ENCODE measurements at places on chromosomes 16 and 17.

GRCh38 chr16:23435500-23435899 lies 17.5 kb downstream of the COG7 start:
- peak; percentile 24 for DNase-seq

- no peak for DNase-seq
Observed at GRCh38 chr17:81031566-81032550, 3.1 kb upstream of the BAIAP2 start.

DNA sequence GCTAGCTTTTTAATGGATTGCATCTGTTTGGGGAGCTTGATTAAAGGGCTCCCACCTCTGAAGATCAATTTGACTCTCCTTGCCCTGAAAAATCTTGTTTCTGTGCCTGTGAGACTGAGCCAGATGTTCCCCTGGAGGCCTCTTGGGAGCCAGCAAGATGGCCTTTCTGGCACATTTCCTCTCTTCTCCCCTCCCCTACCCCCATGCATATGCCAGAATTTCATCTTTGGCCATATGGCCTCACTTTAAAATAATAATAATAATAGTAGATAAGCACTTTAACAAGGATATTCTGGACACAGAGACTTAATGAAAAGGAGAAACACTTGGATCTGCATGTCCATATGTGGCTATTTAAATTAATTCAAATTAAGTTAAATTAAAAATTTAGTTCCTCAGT lies 144.1 kb upstream of the CES5A start:
- DNase-seq, result no peak

- DNase-seq, result peak; percentile 32
Observed at GRCh38 chr17:39235555-39236449, 10.1 kb upstream of the STAC2 start.

GRCh38 chr17:20961586-20961985 lies 81.2 kb downstream of the USP22 start:
- no peak for DNase-seq

DNA sequence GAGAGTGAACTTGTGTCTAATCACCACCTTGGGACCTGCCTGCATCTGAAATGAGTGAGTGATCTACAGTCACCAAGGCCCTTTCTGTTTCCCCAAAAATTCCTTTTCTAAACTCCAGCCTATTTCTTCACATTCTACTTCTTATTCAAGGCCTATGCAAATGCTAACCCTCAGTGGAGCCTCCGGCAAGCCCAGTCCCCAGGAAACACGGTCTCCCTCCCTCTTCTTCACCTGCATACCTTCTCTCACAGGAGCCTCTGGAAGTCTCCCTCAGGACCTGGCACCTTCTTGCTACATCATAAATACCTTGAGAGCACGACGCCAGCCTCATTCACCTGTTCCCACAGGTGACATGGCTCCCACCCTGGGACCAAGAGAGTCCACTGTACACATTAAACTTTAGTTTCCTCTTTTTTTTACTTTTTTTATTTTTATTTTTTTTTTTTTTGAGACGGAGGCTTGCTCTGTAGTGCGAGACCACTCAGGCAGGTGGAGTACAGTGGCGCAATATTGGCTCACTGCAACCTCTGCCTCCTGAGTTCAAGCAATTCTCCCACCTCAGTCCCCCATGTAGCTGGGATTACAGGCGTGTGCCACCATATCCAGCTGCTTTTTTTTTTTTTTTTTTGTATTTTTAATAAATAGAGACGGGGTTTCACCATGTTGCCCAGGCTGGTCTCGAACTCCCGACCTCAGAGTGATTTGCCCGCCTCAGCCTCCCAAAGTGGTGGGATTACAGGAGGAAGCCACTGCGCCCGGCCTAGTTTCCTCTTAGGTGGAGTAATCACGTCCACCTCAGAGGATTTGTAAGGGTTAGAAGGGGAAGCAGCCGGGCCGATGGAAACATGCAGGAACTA lies 97.3 kb downstream of the ANKRD11 start:
- no peak for DNase-seq

DNA sequence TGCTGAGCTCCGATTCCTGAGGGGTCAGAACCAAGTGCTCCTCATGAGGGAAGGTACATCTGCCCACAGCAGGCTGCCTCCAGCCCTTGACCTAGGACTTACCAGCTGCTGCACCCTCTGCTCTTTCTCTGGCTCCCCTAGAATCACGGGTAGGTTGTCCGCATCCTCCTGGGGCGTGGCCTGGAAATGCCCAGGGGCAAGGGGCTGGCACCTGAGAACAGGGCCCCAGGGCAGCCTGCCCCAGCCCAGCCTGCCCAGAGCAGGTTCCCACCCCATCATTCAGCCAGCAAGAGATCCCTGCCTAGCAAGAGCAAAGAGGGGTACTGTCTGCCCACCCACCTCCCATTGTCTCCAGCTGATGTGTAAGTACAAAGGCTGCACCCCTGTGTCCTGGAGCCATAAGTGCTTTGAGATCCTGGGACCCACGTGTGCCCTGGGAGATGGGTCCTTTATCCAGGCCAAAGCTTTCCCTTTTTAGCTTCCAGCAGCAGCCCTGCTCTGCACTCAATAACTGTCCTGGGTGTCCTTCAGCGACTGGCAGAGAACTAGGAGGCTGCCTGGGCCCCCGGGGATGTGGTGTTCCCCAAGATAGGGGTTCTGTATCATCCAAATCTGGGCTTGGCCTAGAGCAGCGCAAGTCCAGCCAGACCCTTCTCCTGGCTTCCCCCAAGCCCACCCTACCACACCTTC lies 5.1 kb downstream of the TSPOAP1 start:
- no peak for DNase-seq

- DNase-seq, result no peak
Observed at GRCh38 chr17:57447357-57447989, 191.2 kb downstream of the MSI2 start.

DNA sequence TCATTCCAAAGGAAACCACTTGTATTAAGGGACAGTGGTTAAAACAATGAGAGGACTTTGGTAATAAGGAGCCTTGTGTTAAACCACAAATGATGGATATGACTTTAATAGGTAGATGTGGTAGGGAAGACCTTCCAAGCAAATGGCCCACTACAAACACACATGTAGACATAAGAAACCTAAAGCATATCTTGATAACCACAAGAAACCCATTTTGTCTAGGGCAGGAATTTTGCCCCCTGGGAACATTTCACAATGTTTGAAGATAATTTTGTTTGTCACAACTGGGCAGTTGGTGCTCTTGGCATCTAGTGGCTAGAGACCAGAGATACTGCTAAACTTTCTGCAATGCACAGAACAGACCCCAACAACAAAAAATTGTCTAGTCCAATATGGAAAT lies 25.8 kb downstream of the KCNJ2 start:
- no peak for DNase-seq

GRCh38 chr17:29505836-29506235 lies 61.0 kb downstream of the ABHD15 start:
- DNase-seq, result no peak

GRCh38 chr17:58339755-58340404 lies 11.3 kb upstream of the TSPOAP1 start:
- DNase-seq, result no peak

- no peak for DNase-seq
Observed at GRCh38 chr16:5478036-5478435, 380.4 kb upstream of the EEF2KMT start.

DNA sequence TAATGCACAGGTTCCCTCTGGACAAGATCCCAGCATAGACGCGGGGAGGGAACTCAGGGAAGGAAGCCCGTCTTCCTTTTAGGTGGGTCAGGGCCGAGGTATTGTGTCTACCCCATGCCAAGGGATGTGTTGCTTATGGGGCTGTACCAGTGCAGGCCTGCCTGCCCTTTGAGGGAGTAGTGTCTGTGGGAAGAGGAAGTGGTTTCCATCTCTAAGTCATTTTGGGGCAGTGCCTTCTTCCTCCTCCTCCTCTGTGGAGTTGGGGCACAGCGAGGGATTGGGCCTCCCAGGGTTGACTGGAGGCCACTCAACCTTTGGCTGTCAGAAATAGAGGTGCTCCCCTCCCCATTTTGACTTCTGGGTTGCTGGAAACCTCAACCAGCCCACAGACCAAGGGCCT lies 26.5 kb downstream of the GJD3 start:
- no peak for DNase-seq

- DNase-seq, result no peak
Observed at GRCh38 chr16:427250-427649, 1.8 kb downstream of the RAB11FIP3 start.

DNA sequence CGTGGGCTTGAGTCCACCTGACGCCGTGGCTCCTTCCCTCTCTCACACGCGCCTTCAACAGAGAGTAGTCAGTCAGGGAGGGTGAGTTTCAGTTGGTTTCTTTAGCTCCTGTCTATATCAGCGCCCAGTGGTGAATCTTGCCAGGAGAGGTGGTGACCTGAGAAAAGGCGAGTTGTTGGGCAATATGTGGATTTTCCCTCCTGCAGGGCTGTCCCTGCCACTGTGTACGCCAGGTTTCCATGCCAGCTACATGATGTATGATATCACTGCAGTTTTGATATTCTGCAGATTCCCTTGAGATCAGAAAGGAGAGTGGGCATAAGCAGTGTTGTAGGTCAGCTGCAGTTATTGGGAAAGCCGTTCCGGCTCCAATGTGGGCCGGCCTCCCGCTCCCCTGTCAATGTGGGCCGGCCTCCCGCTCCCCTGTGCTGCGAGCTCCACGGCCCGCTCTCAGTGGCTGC lies 31.4 kb downstream of the BANP start:
- DNase-seq, result no peak

- no peak for DNase-seq
Observed at GRCh38 chr16:9843424-9844018, 338.7 kb downstream of the GRIN2A start.

Data from NCI-H526 (cell line).